ENCODE measurements at places on chromosomes 13 and 19.

GRCh38 chr13:78657699-78658629 lies 991 bp downstream of the OBI1 start:
- DNase-seq, result no peak
- no peaks in the 10 kb centered on the region for H3K27me3 ChIP-seq
- peak overlapping the region; percentile 93 for H3K4me3 ChIP-seq
- peak overlapping the region; percentile 91 for H3K27ac ChIP-seq
- H3K4me1 ChIP-seq, result peaks cover 48% of the 10 kb centered on the region

DNA sequence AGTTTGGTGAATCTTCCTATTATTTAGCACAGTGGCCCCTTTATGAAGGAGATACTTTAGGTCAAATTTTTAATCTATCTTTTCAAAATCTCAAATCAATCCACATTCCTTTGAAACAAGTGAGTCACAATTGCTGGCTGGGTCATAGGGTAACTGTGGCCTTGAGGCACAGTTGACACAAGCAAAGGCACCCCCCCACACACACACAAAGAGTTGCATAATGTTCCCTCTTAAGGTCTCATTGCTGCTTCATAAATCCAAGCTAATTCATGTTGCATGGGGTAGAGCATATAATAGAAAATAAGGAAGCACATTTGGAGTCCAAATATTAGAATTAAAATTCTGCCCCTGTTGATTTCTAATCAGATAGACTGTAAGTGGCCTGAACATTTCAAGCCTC lies 171.5 kb downstream of the DLEU7 start:
- no peak overlapping the region for H3K27ac ChIP-seq
- no peaks in the 10 kb centered on the region for H3K27me3 ChIP-seq
- peaks cover 8% of the 10 kb centered on the region for H3K4me1 ChIP-seq
- no peaks in the 10 kb centered on the region for H3K36me3 ChIP-seq
- H3K4me3 ChIP-seq, result no peak overlapping the region

- no peak for DNase-seq
- peaks cover 3% of the 10 kb centered on the region for H3K4me1 ChIP-seq
- H3K36me3 ChIP-seq, result no peaks in the 10 kb centered on the region
- no peak overlapping the region for H3K4me3 ChIP-seq
Measured at GRCh38 chr19:49272204-49272603, 52.8 kb downstream of the SLC6A16 start.

DNA sequence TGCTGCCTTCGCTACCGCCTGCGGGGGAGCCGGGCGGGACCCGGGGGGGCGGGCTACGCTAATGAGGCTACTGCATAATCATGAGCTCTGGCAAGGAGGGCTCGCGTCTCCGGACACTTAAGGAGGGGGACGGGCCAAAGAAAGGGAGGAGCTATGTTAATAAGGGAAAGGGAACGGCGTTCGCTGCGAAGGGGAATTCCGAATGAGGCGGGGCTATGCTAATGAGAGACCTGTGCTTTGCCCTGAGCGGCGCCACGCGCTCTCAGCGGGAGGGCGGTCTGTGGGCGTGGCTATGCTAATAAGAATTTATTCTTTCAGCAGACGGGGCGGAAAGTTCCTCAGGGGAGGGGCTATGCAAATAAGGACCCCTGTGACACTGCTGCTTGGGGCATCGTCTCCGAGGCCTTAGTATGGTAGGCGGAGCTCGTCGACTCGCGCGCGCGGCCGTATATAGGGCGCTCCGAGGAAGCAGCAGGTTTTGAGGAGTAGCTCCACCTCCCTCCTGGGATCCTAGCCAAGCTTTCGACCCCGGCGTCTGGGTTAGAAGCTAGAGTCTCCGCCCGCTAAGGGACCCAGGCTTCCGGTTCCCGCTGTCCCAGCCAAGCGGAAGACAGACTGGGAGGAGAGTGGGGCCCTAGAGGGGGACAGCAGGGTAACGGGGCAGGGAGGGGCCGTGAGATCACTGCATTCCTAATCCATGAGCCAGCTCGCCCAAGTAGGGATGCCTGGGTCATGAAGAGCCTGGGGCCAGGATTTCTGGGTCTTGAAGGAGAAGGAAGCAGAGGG lies at the start of gene RRAS:
Gene RRAS (minus strand): TSS at position 31 of the 786 bp plus-strand sequence. CDS start 45 bp downstream, outside the sequence.
- peak within 1 kb of the TSS; percentile 99 for H3K27ac ChIP-seq
- peak within 1 kb of the TSS; percentile 93 for H3K4me3 ChIP-seq
- H3K4me1 ChIP-seq, result peaks cover 44% of the 10 kb centered on the region

- peaks cover 27% of the 10 kb centered on the region for H3K27me3 ChIP-seq
- H3K4me3 ChIP-seq, result no peak overlapping the region
- H3K27ac ChIP-seq, result no peak overlapping the region
- peaks cover 37% of the 10 kb centered on the region for H3K4me1 ChIP-seq
- H3K36me3 ChIP-seq, result peaks cover 2% of the 10 kb centered on the region
- no peak for DNase-seq
Measured at GRCh38 chr19:54526972-54527371, 24.3 kb downstream of the LAIR2 start.

DNA sequence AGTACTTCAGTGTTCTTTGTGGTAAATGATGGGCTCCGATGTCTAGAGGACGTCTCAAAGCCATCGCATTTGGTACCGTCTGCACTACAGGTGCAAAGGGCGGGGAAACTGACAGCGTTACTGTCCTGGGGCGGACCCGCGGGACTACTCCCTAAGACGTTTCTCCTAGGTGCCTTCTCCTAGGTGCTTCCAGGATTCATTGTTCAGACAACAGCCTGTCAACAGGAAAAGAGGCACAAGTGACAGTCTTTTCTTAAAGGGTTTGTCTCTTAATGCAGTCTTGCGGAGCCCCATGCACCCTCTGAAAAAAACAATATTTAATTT lies 1.4 kb downstream of the SERTM1 start:
- H3K27me3 ChIP-seq, result peaks cover 39% of the 10 kb centered on the region
- H3K4me3 ChIP-seq, result no peak overlapping the region
- no peak overlapping the region for H3K27ac ChIP-seq
- H3K36me3 ChIP-seq, result no peaks in the 10 kb centered on the region
- H3K4me1 ChIP-seq, result no peaks in the 10 kb centered on the region
- no peak for DNase-seq

- DNase-seq, result no peak
- no peak overlapping the region for H3K27ac ChIP-seq
- H3K27me3 ChIP-seq, result peaks cover 12% of the 10 kb centered on the region
- H3K4me1 ChIP-seq, result peaks cover 30% of the 10 kb centered on the region
- no peak overlapping the region for H3K4me3 ChIP-seq
- peaks cover 3% of the 10 kb centered on the region for H3K36me3 ChIP-seq
Measured at GRCh38 chr19:17526922-17527321, 15.5 kb downstream of the PGLS start.

- no peak overlapping the region for H3K27ac ChIP-seq
- no peaks in the 10 kb centered on the region for H3K36me3 ChIP-seq
- DNase-seq, result no peak
- no peaks in the 10 kb centered on the region for H3K27me3 ChIP-seq
- H3K4me3 ChIP-seq, result no peak overlapping the region
- no peaks in the 10 kb centered on the region for H3K4me1 ChIP-seq
Measured at GRCh38 chr13:71603255-71603654, 263.7 kb downstream of the DACH1 start.

DNA sequence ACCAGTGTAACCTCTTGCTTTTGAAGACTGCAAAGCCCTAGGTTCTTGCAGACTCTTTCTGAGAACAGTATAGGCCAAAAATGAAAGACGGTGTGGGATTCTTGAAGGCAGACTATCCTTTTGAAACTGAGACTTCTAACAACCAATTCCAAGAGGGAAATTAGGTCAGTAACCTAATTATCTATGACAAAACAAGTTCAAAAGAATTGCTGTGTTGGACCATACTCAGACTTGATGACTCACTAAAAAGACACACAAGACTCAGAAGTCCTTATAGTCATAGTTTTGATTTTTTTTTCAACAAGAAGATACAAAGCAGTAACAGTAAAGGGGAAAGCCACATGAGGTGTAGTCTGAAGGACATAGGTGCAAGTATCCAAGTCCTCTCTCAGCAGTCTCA lies 624.0 kb upstream of the GPC6 start:
- H3K27me3 ChIP-seq, result no peaks in the 10 kb centered on the region
- H3K4me3 ChIP-seq, result no peak overlapping the region
- DNase-seq, result no peak
- H3K4me1 ChIP-seq, result no peaks in the 10 kb centered on the region
- H3K36me3 ChIP-seq, result no peaks in the 10 kb centered on the region

DNA sequence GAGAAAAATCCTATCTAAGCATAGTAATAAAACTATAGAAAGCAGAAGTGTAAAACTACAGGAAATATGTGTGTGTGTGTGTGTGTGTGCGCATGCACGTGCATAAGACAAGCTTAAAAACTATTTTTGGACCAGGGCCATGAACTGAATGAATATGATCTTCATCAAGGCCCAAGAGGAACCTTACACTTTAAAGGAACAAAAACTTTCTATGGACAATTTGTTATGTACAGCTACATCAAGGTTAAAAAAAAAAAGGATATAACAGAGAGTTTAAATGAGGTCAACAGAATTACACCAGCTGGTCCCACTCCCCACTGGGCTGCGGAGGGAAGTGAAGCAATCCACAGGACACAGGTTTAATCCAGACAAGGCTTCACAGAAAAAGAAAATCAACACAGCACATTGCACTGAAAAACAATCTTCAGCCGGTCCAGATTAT lies 151.1 kb downstream of the LHFPL6 start:
- H3K4me1 ChIP-seq, result no peaks in the 10 kb centered on the region
- no peak overlapping the region for H3K4me3 ChIP-seq
- H3K36me3 ChIP-seq, result no peaks in the 10 kb centered on the region
- no peak for DNase-seq
- H3K27me3 ChIP-seq, result peaks cover 13% of the 10 kb centered on the region

- H3K4me3 ChIP-seq, result no peak overlapping the region
- H3K27me3 ChIP-seq, result peaks cover 29% of the 10 kb centered on the region
- H3K36me3 ChIP-seq, result no peaks in the 10 kb centered on the region
- no peak for DNase-seq
Measured at GRCh38 chr13:109795011-109795410, 8.6 kb upstream of the IRS2 start.

GRCh38 chr19:36847968-36848367 lies 2.7 kb upstream of the ZNF345 start:
- no peak for DNase-seq
- no peaks in the 10 kb centered on the region for H3K27me3 ChIP-seq
- peaks cover 5% of the 10 kb centered on the region for H3K4me1 ChIP-seq
- peak overlapping the region; percentile 82 for H3K27ac ChIP-seq
- peaks cover 49% of the 10 kb centered on the region for H3K36me3 ChIP-seq

GRCh38 chr13:49098198-49098597 lies 121.9 kb upstream of the MLNR start:
- H3K4me3 ChIP-seq, result no peak overlapping the region
- peaks cover 5% of the 10 kb centered on the region for H3K36me3 ChIP-seq
- no peaks in the 10 kb centered on the region for H3K27me3 ChIP-seq

GRCh38 chr19:2266183-2266993 lies 10.2 kb upstream of the JSRP1 start:
- H3K27ac ChIP-seq, result no peak overlapping the region
- H3K4me1 ChIP-seq, result peaks cover 17% of the 10 kb centered on the region
- no peak overlapping the region for H3K4me3 ChIP-seq
- H3K36me3 ChIP-seq, result peaks cover 5% of the 10 kb centered on the region
- DNase-seq, result no peak

DNA sequence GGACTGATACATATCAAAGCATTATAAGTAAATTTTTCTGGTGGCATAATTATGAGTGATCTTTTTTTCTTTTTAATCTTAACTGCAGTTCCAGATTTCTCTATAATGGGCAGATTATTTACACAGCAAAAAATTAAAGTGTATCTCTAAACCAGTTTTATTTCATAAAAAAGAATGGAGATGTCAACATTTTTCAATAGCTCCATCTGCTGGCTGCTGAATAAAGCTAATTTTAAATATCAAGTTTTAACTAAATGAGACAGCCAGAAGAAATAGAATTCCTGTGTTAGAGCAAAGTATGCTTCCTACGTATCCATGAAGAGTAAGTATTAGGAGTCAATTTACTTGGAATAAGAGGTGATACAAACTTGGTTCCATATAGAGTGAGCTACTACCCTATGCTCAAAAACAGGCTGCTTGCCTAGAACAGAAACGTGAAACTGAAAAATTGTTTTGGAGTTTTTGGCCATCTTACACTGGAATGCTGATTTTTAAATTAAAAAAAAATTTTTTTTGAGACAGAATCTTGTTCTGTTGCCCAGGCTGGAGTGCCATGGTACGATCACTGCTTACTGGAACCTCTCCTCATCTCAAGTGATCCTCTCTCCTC lies 5.0 kb upstream of the PDS5B start:
- peaks cover 10% of the 10 kb centered on the region for H3K4me1 ChIP-seq
- H3K36me3 ChIP-seq, result peaks cover 13% of the 10 kb centered on the region
- H3K27me3 ChIP-seq, result peaks cover 7% of the 10 kb centered on the region
- H3K27ac ChIP-seq, result no peak overlapping the region
- DNase-seq, result no peak

GRCh38 chr13:36074659-36075058 lies 56.5 kb downstream of the DCLK1 start:
- no peak overlapping the region for H3K27ac ChIP-seq
- no peaks in the 10 kb centered on the region for H3K27me3 ChIP-seq
- H3K4me1 ChIP-seq, result no peaks in the 10 kb centered on the region
- DNase-seq, result no peak

DNA sequence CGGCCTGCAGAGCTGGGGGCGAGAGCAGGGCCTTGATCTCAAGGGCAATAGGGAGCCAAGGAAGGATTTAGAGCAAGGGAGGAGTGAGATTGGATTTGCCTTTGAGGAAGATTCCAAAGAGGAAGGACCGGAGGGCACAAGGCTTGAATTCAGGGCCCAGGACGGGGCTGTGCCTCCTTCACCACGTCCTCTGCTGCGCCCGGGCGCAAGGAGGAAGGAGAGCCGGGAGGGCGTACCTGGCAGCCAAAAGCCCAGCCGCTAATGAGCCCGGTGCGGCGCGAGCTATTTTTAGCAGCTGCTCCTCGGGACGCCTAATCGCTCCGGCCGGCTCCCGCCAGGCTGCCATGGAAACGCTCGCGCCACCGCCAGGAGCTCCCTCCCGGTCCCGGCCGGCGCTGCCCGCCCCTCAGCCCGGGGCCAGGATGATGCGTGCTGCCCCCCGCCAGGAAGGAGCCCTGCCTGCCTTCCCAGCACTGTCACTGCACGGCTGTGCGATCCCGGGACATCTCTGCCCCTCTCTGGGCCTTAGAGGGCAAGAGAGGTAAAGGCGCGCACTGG lies 31.3 kb downstream of the TINCR start:
- H3K36me3 ChIP-seq, result peaks cover 5% of the 10 kb centered on the region
- H3K4me3 ChIP-seq, result no peak overlapping the region
- H3K4me1 ChIP-seq, result no peaks in the 10 kb centered on the region
- no peak overlapping the region for H3K27ac ChIP-seq

GRCh38 chr13:60417734-60418133 lies 20.7 kb downstream of the TDRD3 start:
- no peak for DNase-seq
- no peak overlapping the region for H3K4me3 ChIP-seq
- no peak overlapping the region for H3K27ac ChIP-seq
- peaks cover 25% of the 10 kb centered on the region for H3K36me3 ChIP-seq
- peaks cover 13% of the 10 kb centered on the region for H3K4me1 ChIP-seq

- peak overlapping the region; percentile 86 for H3K4me3 ChIP-seq
- no peak for DNase-seq
- H3K4me1 ChIP-seq, result peaks cover 60% of the 10 kb centered on the region
- peak overlapping the region; percentile 97 for H3K27ac ChIP-seq
Measured at GRCh38 chr13:27427641-27428040, 3.2 kb downstream of the GTF3A start.

GRCh38 chr19:27777242-27777641 lies 1435.7 kb downstream of the UQCRFS1 start:
- H3K36me3 ChIP-seq, result peaks cover 46% of the 10 kb centered on the region
- H3K4me3 ChIP-seq, result no peak overlapping the region
- no peaks in the 10 kb centered on the region for H3K27me3 ChIP-seq
- no peaks in the 10 kb centered on the region for H3K4me1 ChIP-seq
- no peak for DNase-seq
- H3K27ac ChIP-seq, result no peak overlapping the region
